Activated CD4-positive, alpha-beta T cell treated with anti-CD3 and anti-CD28 coated beads, Interleukin-2, amount 10 ng/mL, durations not matched to agents 24 days and 14 days (primary cell): ENCODE measurements at places on chromosomes 16 and 17.

GRCh38 chr16:54602666-54603065, 316.1 kb upstream of the IRX3 start:
- H3K27me3 ChIP-seq, result no peaks in the 10 kb centered on the region
- H3K36me3 ChIP-seq, result no peaks in the 10 kb centered on the region
- DNase-seq, result no peak
- H3K4me1 ChIP-seq, result no peaks in the 10 kb centered on the region
- H3K4me3 ChIP-seq, result no peak overlapping the region
- no peak overlapping the region for H3K27ac ChIP-seq

DNA sequence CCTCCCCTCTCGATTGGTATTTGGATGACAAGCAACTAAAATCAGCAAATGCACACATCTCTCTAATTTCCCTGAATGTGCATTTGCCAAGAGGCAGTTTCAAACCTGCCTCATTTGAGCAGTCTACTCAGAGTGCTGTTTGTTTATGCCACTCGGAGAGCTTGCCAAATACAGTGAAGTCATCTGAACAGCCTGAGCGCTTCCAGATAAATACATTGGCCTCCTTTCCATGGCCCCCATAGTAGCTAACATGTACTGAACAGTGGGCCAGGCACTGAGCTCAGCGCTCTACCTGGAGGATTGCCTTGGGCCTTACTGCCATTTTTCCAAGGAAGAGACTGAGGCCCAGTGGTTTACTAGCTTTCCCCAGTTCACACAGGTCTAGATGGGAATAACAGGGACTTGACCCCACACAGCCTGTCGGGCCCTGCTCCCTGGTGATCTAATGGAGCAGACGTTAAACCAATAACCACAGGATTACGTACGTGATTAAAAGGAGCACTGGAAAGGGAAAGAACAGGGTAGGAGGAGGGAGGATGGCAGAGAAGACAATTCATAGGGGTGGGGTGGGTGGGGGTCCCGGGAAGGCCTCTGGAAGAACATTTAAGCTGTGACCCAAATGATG, 18.7 kb upstream of the ANKRD40CL start:
- no peak overlapping the region for H3K27ac ChIP-seq
- no peaks in the 10 kb centered on the region for H3K36me3 ChIP-seq
- no peak for DNase-seq
- H3K27me3 ChIP-seq, result peaks cover 20% of the 10 kb centered on the region

GRCh38 chr17:29237476-29238132, 9.1 kb upstream of the CRYBA1 start:
- no peak overlapping the region for H3K4me3 ChIP-seq
- H3K27me3 ChIP-seq, result peaks cover 6% of the 10 kb centered on the region
- H3K27ac ChIP-seq, result no peak overlapping the region
- no peaks in the 10 kb centered on the region for H3K36me3 ChIP-seq
- H3K4me1 ChIP-seq, result peaks cover 10% of the 10 kb centered on the region

DNA sequence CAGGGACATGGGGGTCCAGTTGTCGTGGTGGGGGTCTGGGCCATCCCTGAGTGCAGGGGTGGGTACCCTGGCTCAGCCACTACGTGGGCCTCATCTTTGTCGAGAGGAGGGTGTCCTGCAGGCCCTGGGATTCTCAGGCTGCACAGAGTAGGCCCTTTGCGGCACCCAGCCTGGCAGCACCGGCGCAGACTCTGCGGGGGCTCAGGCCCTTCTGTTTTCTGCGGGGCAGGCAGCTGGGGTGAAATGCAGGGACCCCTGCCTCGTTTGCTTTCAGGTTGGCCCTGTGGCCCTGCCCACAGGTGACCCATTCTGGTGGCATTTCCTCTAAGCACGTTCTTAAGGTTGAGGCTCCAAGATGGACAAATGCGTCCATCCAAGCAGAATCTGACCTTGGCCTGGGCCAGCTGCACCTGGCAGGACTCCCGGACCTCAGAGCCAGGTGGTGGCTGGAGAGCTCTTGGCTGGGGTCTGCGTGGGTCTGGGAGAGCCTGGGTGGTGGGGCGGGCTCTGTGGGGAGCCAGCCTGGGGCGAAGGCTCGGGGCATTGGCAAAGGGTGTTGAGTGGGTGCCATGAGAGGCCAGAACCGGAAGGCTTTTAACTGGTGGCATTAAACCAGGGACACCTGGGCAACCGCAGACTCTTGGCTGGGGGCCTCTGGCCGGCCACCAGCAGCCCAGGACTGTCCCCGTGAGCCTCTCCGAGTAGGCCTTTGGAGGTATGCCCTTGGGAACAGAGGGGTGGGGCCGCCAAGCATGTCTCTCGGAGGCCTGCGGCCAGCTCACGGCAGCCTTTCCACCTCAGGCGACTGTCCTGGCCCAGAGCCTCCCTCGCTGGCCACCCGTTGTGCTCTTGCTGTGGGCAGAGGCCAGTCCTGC, 16.9 kb downstream of the PRSS27 start:
- H3K36me3 ChIP-seq, result peaks cover 22% of the 10 kb centered on the region
- H3K27me3 ChIP-seq, result no peaks in the 10 kb centered on the region
- H3K27ac ChIP-seq, result no peak overlapping the region

GRCh38 chr16:23650674-23651416, 9.6 kb downstream of the DCTN5 start:
- H3K27ac ChIP-seq, result peak overlapping the region; percentile 31
- H3K36me3 ChIP-seq, result peaks cover 62% of the 10 kb centered on the region
- peaks cover 38% of the 10 kb centered on the region for H3K4me1 ChIP-seq

DNA sequence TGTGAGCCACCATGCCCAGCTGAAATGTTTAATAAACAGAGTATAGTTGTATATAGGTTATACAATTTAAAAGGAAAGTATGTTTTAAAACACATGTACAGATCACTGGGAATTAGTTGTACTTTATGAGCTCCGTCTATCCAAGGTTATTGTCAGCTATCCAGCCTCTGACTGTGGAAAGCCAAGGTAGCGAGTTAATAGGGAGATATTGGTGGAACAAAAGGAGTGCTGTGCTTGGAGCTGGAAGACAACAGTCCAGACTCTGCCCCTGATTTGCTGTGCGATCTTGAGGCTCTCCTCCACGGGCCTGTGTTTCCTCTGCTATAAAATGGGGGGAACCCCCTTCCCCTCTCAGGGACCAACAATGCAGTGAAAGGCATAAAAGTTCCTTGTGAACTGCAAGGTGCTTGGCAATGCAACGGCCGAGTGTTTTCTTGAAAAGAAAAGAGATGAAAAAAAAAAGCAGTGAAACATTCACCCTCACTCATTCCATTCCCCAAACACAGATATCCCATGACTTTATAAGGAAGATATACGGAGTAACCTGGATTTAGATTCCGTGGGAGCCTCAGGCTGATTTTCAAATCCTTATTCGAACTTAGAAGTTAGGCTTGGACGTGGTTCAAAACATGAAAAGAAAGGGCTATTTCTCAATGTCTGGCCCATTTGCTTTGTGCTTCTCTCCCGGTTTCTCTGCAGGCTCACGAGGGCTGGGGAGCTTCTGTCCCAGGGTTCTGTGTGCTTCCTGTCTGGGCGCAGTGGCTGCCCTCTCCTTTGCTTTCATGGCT, 34.1 kb downstream of the CUEDC1 start:
- DNase-seq, result no peak
- H3K4me3 ChIP-seq, result no peak overlapping the region
- peaks cover 18% of the 10 kb centered on the region for H3K27me3 ChIP-seq
- H3K27ac ChIP-seq, result no peak overlapping the region
- no peaks in the 10 kb centered on the region for H3K36me3 ChIP-seq

GRCh38 chr17:40615068-40615840, 32.4 kb downstream of the SMARCE1 start:
- peak; percentile 81 for DNase-seq
- H3K36me3 ChIP-seq, result no peaks in the 10 kb centered on the region
- H3K27me3 ChIP-seq, result no peaks in the 10 kb centered on the region
- H3K4me3 ChIP-seq, result peak overlapping the region; percentile 47
- peak overlapping the region; percentile 85 for H3K27ac ChIP-seq
- H3K4me1 ChIP-seq, result peaks cover 67% of the 10 kb centered on the region

- no peak overlapping the region for H3K4me3 ChIP-seq
- H3K27ac ChIP-seq, result no peak overlapping the region
- DNase-seq, result no peak
- H3K36me3 ChIP-seq, result no peaks in the 10 kb centered on the region
- no peaks in the 10 kb centered on the region for H3K27me3 ChIP-seq
Measured at GRCh38 chr17:9529033-9529700, 46.5 kb downstream of the STX8 start.

DNA sequence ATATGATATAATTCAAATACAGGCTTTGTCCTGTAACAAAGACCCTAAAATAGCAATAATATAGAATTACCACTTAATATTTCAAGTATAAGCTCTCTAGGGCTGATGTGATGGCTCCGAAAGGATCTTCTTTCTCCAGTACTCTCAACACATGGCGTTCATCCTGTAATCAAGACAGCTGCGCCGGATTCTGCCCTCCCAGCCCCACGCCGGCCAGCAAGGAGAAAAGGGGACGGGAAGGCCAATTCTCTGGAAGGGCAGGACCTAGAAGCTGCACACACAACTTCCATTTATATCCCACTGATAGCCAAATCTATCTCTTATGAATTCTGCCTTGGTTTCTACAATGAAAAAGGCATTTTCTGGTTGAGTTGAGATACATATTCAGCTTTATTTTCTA, 32.0 kb downstream of the CCDC182 start:
- no peaks in the 10 kb centered on the region for H3K36me3 ChIP-seq
- H3K27me3 ChIP-seq, result peaks cover 41% of the 10 kb centered on the region
- no peak for DNase-seq
- H3K4me3 ChIP-seq, result no peak overlapping the region
- H3K27ac ChIP-seq, result no peak overlapping the region

DNA sequence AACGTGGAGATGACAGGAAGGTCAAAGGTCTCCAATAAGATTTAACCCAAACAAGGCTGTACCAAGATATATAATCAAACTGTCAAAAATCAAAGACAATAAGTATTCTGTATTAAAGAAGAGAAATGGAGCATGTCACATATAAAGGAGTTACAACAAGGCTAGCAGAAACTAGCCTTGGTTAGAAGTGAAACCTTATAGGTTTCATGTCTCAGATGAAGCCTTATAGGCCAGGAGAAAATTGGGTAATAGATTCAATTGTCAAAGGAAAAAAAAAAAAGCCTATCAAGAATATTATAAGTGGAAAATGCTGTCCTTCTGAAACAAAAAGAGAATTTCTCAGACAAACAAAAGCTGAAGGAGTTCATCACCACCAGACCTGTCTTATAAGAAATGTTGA, 419.4 kb downstream of the CDH11 start:
- DNase-seq, result no peak
- H3K27me3 ChIP-seq, result no peaks in the 10 kb centered on the region
- H3K36me3 ChIP-seq, result no peaks in the 10 kb centered on the region
- no peak overlapping the region for H3K4me3 ChIP-seq

- peaks cover 30% of the 10 kb centered on the region for H3K36me3 ChIP-seq
- no peak for DNase-seq
- no peak overlapping the region for H3K27ac ChIP-seq
- no peak overlapping the region for H3K4me3 ChIP-seq
- H3K27me3 ChIP-seq, result no peaks in the 10 kb centered on the region
Measured at GRCh38 chr17:37458805-37459204, 30.9 kb upstream of the DUSP14 start.

DNA sequence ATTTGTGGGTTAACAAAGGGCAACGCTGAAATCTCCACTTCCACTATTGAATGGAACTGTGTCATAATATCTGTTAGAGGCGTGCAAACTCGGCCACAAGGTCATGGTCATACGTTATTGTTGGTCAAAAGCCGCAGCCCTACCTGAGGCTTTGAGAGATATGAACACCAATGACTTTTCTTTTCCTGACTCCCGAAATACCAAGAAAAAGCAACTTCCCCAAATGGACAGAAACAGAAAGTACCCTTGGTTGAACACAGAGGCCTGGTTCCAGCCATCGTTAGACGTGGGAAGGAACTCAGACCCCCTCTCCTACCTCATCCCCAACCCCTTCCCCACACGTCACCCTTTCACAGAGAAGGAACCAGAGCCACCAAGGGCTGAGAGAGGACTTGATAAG, 1.4 kb upstream of the PIK3R5 start:
- H3K36me3 ChIP-seq, result peaks cover 26% of the 10 kb centered on the region
- DNase-seq, result no peak
- peak overlapping the region; percentile 93 for H3K4me3 ChIP-seq
- H3K4me1 ChIP-seq, result peaks cover 41% of the 10 kb centered on the region
- H3K27me3 ChIP-seq, result no peaks in the 10 kb centered on the region

- H3K4me1 ChIP-seq, result no peaks in the 10 kb centered on the region
- no peaks in the 10 kb centered on the region for H3K27me3 ChIP-seq
- H3K4me3 ChIP-seq, result no peak overlapping the region
- no peak for DNase-seq
- no peak overlapping the region for H3K27ac ChIP-seq
- no peaks in the 10 kb centered on the region for H3K36me3 ChIP-seq
Measured at GRCh38 chr16:52718046-52718445, 171.1 kb upstream of the TOX3 start.

DNA sequence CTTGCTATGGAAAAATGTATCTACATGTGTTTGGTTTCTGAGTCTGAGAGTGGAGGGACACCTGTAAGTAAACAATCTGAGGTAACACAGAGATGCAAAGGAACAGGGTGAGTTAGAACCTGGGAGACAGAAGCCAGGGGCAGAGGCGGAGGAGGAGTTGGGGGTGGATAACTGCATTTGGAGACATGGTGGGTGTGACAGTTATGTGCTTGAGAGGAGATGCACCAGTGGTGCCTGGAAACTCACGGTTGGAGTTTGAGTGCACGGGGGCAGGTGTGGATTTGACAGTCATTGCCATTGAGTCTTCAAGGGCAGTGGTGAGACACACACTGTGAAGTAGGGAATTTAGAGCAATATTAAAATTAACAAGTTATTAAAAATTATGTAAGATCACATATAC, 6.5 kb downstream of the NUP93 start:
- H3K27ac ChIP-seq, result no peak overlapping the region
- H3K4me3 ChIP-seq, result no peak overlapping the region
- H3K27me3 ChIP-seq, result no peaks in the 10 kb centered on the region
- DNase-seq, result peak; percentile 50
- H3K4me1 ChIP-seq, result peaks cover 7% of the 10 kb centered on the region

- peak; percentile 73 for DNase-seq
- H3K27ac ChIP-seq, result no peak overlapping the region
- H3K4me3 ChIP-seq, result peak overlapping the region; percentile 10
Measured at GRCh38 chr17:17757391-17757791, 76.1 kb downstream of the RAI1 start.

DNA sequence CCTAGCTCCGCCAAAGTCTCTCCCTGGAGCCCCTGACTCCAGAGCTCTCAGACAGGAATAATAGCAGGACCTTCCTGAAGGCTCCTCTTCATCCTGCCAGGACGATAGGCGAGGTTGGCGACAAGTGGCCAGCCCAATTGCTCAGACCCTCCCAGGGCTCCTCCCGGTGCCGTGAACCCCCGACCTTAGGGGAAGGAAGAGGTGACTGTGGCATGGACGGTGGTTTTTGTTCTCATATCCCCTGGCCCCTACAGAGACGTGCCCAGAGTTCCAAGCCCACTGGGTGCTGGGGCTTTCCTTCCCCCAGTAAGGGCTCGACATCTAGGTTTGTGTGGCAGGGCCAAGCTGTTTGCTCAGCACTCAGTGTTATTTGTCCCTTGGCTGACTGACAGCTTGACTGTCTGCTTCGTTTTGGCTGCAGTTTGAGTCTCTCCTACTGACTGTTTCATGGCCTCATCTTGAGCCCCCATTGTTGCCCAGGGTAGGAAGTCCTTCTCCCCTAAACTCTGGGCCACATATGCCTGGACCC, 4.6 kb upstream of the ADCY7 start:
- no peak overlapping the region for H3K4me3 ChIP-seq
- peaks cover 29% of the 10 kb centered on the region for H3K4me1 ChIP-seq
- peaks cover 19% of the 10 kb centered on the region for H3K27me3 ChIP-seq
- no peak overlapping the region for H3K27ac ChIP-seq
- no peak for DNase-seq
- peaks cover 4% of the 10 kb centered on the region for H3K36me3 ChIP-seq

- no peaks in the 10 kb centered on the region for H3K4me1 ChIP-seq
- H3K27ac ChIP-seq, result no peak overlapping the region
- no peak overlapping the region for H3K4me3 ChIP-seq
- H3K27me3 ChIP-seq, result no peaks in the 10 kb centered on the region
- H3K36me3 ChIP-seq, result no peaks in the 10 kb centered on the region
Measured at GRCh38 chr16:77805398-77805797, 17.0 kb downstream of the VAT1L start.
